ENCODE measurements at places on chromosomes 5 and 9.

DNA sequence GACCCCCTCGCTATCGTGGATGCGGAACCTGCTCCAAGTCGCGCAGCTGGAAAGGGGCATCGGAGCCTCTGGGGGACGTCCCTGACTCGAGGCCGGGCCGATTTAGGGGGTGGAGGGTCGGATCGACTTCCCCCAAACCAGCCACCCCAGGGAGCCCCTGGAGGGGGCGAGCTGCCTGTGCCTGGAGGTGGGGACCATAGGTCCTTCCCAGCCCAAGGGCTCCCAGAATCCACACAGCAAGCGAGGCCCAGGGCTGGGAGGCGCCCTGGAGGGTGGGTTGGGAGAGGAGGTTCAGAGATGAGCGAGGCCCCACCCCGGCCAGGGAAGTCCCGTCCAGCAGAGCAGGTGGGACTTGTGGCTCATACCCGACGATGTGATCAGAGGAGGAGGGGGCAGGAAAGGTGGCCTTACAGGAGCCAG lies 147.6 kb downstream of the GAPVD1 start:
- no peak for DNase-seq

GRCh38 chr5:13957032-13957645 lies 12.7 kb upstream of the DNAH5 start:
- DNase-seq = no peak

- no peak for DNase-seq
These were observed 71.3 kb upstream of the OTULINL start for GRCh38 chr5:14510156-14510734.

- DNase-seq = no peak
These were observed 18.4 kb downstream of the F2RL2 start for GRCh38 chr5:76604838-76605237.

DNA sequence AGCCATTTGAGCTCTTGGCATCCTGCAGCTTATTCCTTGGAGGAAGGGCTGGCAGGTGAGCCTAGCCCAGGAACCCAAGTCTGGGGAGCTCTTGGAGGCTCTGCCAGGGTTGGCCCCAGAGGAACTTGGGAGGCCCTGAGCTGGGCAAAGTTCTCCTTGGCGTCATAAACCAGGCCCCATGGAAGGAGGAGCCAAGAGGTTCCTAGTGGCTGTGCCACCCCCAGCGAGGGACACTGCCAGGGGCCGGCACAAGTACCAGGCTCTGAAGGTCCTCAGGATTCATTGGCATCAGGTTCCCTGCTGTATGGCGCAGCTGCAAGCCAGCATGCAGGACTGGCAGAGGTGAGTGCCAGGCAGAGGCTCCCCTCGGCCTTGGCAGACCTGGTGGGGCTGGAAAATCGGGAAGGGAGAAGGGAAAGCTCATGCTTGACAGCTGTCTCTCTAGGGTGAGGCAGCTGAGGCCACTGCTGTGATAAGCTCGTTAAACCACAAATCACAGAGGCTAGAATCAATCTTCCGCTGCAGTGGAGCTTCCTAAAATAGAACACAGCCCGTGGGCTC lies 54.6 kb upstream of the SYNPO start:
- DNase-seq = no peak

DNA sequence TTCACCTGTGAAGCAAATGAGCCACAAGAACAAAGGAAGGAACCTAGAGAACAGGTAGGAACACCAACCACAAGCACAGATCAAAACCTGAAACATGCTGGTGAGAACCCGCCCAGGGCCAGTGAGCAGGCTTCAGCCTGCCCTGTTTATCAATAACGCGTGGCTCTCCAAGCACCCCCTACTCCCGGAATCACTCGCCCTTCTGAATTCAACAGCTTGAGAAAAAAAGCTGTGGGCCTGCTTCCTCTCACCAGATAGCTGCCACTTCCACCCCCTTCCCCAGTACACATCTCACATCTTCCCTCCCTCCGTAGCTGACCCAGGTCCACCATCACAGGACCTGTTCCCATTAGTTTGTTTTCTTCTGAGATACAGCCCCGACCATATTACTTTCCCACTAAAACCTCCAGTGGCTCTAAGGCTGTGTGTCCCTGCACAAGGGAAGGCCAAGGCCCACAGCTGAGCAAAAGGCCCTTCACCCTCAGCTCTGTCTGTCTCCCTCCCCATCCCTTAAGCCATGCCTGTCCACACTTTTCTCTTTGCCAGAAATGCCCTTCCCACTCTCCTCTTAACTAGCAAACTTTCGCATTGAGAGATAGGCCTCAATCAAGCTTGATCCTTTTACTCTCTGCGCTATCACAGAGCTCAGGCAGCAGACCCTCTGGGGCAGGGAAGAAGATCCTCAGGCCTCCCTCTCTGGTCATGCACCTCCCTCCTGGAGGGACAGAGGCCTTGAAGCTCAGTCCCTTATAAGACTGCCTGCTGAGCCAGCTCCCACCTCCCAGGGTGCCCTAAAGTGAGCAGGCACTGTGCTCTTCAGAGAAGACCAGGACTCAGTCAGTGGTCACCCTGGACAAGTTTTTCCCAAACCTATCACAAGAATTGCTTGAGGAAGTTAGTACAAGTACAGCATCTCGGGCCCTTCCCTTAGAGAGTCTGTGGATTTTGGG lies 30.1 kb downstream of the B4GALT1 start:
- no peak for DNase-seq

GRCh38 chr5:86979811-86980411 lies 287.8 kb upstream of the RASA1 start:
- DNase-seq = no peak

- peak; percentile 45 for DNase-seq
These were observed 481 bp downstream of the MRPL36 start for GRCh38 chr5:1799110-1799601.

DNA sequence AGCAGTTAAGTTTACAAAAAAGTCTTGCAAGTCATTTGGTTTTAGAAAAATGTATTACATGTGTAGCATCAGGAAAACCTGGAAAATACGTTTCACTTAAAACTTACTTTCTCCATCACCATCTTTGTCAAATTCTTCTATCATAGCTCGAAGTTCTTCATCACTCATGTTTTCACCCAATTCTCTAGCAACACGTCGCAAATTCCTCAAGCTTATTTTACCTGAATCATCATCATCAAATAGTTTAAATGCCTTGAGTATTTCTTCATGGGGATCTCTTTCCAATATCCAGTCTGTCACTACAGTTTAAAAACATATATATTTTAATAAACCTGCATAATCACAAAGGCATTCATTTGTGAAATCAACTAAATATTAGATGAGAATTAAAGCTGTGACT lies 10.3 kb downstream of the CETN3 start:
- DNase-seq = no peak

- no peak for DNase-seq
These were observed 35.6 kb upstream of the SEMA4D start for GRCh38 chr9:89533411-89534095.

- DNase-seq = no peak
These were observed 52.4 kb downstream of the MRPL36 start for GRCh38 chr5:1747079-1747802.

GRCh38 chr9:113349445-113350094 lies at the start of gene BSPRY:
TSS of gene BSPRY (plus strand) at chr9:113349541. CDS start at chr9:113349580, 39 bp downstream.
- DNase-seq = peak; percentile 58

GRCh38 chr5:138541511-138542179 lies 1.4 kb downstream of the ETF1 start:
- DNase-seq = no peak

DNA sequence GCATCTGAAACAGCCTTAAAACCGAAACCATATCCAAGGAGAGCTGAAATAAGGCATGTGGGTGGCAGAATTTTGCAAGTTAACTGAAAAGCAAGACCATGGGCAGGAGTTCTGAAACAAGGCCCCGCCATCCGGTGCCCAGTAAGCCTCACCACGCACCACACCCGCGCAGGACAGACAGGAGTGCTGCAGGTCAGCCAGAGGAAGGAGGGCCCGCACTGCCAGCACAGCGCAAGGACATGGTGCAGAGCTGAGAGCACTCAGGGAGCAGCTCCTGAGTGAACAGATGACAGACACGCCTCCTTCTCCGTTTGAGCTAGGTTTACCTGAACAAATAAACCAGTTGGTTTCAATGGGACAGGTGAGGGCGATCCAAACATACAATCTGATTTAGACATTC lies 16.5 kb upstream of the ISCA1 start:
- no peak for DNase-seq

DNA sequence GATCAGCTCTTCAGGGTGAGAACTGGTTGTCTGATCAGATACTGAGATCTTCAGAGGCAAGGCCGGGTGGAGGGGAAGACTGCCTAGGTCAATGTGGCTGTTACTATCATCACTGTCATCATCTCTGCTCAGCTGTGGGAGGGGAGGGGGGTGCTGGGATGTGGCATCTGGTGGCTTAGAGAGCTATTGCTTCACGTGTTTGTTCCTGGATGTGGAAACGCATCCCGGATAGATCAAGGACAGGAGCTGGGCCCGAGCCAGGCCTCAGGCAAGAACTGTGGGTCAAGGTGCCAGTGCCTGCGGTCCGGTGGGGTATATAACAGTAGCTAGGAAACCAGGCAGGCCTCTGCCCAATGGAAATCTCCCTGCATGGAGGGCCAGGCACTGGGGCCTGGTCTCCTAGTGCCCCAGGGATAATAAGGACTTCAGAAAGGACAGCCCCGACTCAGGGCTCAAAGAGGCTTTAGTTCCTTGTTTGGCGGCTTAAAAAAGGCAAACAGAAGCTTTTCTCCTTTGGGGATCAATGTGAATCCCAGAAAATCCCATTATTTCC lies 30.3 kb upstream of the TIFAB start:
- DNase-seq = no peak
